H1 (cell line): ENCODE measurements at places on chromosomes 4 and X. TPM values are rescaled to one million over a fixed set of nuclear protein-coding genes. Genes with fewer than 3 reads are reported as not detected.

BEX2 gene
- total RNA-seq: 57.5 and 60.2 TPM in 2 replicates

- H3K4me3 ChIP-seq: no peak overlapping the region
- H3K27ac ChIP-seq: no peak overlapping the region
- no peaks in the 10 kb centered on the region for H3K4me1 ChIP-seq
- no peaks in the 10 kb centered on the region for H3K27me3 ChIP-seq
Observed at GRCh38 chr4:75653845-75654503, 19.2 kb downstream of the G3BP2 start.

ATP1B4 gene
- not detected in 2 replicates for total RNA-seq

DNA sequence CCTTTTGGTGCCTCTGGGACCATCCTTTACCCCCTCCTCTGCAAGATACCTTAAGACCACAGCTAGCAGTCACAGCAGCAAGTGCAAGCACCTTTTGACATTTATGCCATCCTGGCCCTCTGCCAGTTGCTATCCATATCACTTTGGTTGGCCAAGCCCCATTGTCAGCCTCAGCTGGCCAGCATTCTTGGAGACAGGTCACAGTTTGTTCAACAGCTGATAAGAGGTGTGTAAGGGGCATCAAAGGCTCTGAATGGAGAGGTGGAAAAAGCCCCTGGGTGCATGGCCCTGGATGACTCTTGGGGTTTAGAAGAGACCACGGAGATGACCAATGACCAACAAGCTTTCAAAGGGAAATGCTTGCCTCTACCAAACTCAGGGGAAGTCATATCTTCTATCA, 133.6 kb upstream of the MAMLD1 start:
- no peak for DNase-seq
- H3K36me3 ChIP-seq: no peaks in the 10 kb centered on the region
- peaks cover 9% of the 10 kb centered on the region; the same call in 1 of the 2 replicates for H3K4me1 ChIP-seq
- no peak overlapping the region for H3K27ac ChIP-seq
- H3K4me3 ChIP-seq: no peak overlapping the region
- H3K27me3 ChIP-seq: peaks cover 22% of the 10 kb centered on the region; the same call in 1 of the 2 replicates

GRCh38 chrX:115952417-115953092, 218.0 kb upstream of the AGTR2 start:
- H3K27ac ChIP-seq: no peak overlapping the region
- H3K4me1 ChIP-seq: no peaks in the 10 kb centered on the region
- no peaks in the 10 kb centered on the region for H3K36me3 ChIP-seq
- no peak for DNase-seq
- H3K4me3 ChIP-seq: no peak overlapping the region
- H3K27me3 ChIP-seq: no peaks in the 10 kb centered on the region

RS1 gene
- total RNA-seq: 0.15 TPM in 1 of 2 replicates, not detected in the other

GRCh38 chr4:15149839-15150592, 147.7 kb downstream of the CPEB2 start:
- no peak overlapping the region for H3K4me3 ChIP-seq
- H3K27ac ChIP-seq: no peak overlapping the region
- peak; percentile 62 for DNase-seq
- H3K27me3 ChIP-seq: no peaks in the 10 kb centered on the region

SLC16A2 gene
- total RNA-seq: 23.6 and 24.4 TPM in 2 replicates

GRCh38 chr4:14221176-14221575, 593.7 kb upstream of the BOD1L1 start:
- no peak overlapping the region for H3K4me3 ChIP-seq
- no peak overlapping the region for H3K27ac ChIP-seq
- no peaks in the 10 kb centered on the region for H3K27me3 ChIP-seq
- no peaks in the 10 kb centered on the region for H3K36me3 ChIP-seq
- no peaks in the 10 kb centered on the region for H3K4me1 ChIP-seq

DNA sequence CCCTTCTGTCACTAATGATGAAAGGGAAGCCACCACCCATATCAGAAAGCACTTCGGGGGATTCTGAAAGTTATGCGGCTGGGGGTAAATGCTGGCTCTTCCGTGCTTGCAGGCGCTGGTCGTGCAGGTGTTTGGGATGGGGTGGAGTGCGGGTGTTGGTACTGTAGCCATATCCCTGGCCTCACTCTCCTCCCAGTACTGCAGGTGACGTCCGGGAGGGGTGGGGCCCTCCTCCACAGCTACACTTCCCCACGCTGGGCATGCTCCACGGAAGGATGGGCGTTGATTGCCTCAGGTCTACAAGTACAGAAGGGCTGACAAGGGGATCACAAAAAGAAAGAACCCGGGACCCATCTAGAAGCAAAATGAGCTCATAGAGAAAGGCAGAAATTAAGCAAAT, 48.6 kb upstream of the CLDN24 start:
- no peaks in the 10 kb centered on the region for H3K27me3 ChIP-seq
- peaks cover 2% of the 10 kb centered on the region; the same call in 1 of the 2 replicates for H3K4me1 ChIP-seq
- DNase-seq: no peak
- H3K4me3 ChIP-seq: no peak overlapping the region
- no peak overlapping the region for H3K27ac ChIP-seq

DNA sequence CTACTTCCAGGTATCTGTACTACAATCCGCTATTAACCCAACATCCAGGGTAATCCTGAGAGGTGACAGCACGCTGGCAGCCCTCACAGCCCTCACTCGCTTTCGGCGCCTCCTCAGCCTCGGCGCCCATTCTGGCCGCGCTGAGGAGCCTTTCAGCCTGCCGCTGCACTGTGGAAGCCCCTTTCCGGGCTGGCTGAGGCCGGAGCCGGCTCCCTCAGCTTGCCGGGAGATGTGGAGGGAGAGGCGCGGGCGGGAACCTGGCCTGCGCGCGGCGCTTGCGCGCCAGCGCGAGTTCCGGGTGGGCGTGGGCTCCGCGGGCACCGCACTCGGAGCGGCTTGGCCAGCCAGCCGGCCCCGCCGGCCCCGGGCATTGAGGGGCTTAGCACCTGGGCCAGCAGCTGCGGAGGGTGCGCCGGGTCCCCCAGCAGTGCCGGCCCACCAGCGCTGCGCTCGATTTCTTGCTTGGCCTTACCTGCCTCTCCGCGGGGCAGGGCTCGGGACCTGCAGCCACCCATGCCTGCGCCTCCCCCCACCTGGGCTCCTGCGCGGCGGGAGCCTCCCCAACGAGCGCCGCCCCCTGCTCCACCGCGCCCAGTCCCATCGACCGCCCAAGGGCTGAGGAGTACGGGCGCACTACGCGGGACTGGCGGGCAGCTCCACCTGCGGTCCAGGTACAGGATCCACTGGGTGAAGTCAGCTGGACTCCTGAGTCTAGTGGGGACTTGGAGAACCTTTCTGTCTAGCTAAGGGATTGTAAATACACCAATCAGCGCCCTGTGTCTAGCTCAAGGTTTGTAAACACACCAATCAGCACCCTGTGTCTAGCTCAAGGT, 87.3 kb downstream of the PRSS12 start:
- no peaks in the 10 kb centered on the region for H3K4me1 ChIP-seq
- no peak overlapping the region for H3K27ac ChIP-seq
- no peak for DNase-seq
- H3K27me3 ChIP-seq: no peaks in the 10 kb centered on the region
- H3K4me3 ChIP-seq: peak overlapping the region; percentile 25

- H3K4me3 ChIP-seq: no peak overlapping the region
- no peak overlapping the region for H3K27ac ChIP-seq
- no peaks in the 10 kb centered on the region for H3K36me3 ChIP-seq
- no peaks in the 10 kb centered on the region; the same call in 1 of the 2 replicates for H3K4me1 ChIP-seq
- H3K27me3 ChIP-seq: no peaks in the 10 kb centered on the region; the same call in 1 of the 2 replicates
Observed at GRCh38 chrX:39782276-39782675, 315.5 kb downstream of the BCOR start.

DNA sequence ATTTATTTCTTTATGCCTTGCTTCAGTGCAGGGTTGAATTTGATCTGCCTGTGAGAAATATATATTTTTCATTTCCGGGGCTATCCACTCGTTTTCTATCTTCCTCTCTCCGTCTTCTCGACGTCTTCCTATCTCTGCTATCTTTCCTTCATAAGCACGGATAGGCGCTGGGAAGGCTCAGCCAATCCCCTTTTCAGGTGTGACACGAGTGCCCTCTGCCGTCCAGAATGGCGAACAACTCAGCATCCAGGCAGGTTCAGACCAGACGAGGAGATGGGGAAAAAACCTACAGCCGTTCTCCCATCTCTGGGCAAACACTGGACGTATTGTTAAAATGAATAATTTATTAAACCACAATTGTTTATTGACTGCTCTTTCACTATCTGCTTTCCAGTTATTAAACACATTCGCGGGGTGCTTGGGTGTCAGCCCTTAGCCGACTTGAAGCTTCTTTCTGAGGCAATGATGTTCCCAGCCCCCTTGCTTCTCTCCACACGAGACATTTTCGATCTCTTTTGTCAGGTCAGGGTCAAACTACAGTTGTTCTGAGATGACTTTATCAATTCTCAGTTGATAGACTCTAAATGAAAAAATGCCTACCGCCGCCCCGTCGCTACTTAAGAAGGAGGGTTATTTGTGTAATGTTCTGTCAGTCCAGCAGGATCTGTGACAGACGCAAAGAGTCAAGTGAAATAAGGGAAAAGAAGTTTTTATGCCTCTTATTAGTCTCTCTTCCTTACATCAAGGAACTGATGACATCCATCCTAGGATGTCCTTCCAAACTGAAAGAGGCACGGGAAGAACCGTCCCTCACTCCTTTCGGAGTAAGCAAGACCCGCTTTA, 96.3 kb upstream of the NOCT start:
- no peaks in the 10 kb centered on the region for H3K27me3 ChIP-seq
- no peaks in the 10 kb centered on the region for H3K36me3 ChIP-seq
- H3K4me1 ChIP-seq: peaks cover 3% of the 10 kb centered on the region
- DNase-seq: no peak
- no peak overlapping the region for H3K4me3 ChIP-seq

ZNF518B gene
- total RNA-seq: 6.4 and 9.0 TPM in 2 replicates

GRCh38 chr4:3787489-3788365, 21.5 kb downstream of the ADRA2C start:
- H3K36me3 ChIP-seq: no peaks in the 10 kb centered on the region
- H3K4me1 ChIP-seq: peaks cover 2% of the 10 kb centered on the region; the same call in 1 of the 2 replicates
- DNase-seq: no peak
- H3K27me3 ChIP-seq: no peaks in the 10 kb centered on the region
- H3K4me3 ChIP-seq: no peak overlapping the region

GAGE12E gene
- not detected in 2 replicates for total RNA-seq

GRCh38 chrX:107542500-107542899, 85.8 kb upstream of the PRPS1 start:
- H3K36me3 ChIP-seq: no peaks in the 10 kb centered on the region
- no peaks in the 10 kb centered on the region for H3K27me3 ChIP-seq
- H3K4me1 ChIP-seq: no peaks in the 10 kb centered on the region
- DNase-seq: no peak
- H3K4me3 ChIP-seq: no peak overlapping the region

DNA sequence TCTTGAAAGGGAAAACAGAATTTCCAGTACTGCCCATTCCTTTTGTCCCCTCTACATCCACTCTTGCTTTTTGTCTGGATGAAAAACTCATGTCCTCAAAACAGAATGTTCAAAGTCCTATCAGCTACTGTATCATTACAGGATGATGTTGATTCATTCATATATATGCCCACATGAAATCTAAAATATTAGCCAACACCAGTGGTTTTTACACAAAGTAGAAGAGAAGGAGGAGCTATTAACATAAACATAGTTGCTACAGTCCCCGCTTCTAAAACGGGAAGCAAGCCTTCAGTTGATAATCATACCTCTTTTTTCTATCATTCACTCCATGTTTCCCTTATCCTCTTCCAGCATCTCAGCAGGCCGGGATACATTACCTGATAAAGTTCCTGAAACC, 7.7 kb upstream of the THOC2 start:
- H3K27me3 ChIP-seq: no peaks in the 10 kb centered on the region
- no peak for DNase-seq
- no peak overlapping the region for H3K27ac ChIP-seq
- no peaks in the 10 kb centered on the region for H3K36me3 ChIP-seq

TMSB4X gene
- total RNA-seq: 2,063 and 2,127 TPM in 2 replicates

- no peak overlapping the region for H3K27ac ChIP-seq
- H3K27me3 ChIP-seq: no peaks in the 10 kb centered on the region
- H3K4me3 ChIP-seq: no peak overlapping the region
- H3K4me1 ChIP-seq: peaks cover 4% of the 10 kb centered on the region; the same call in 1 of the 2 replicates
Observed at GRCh38 chr4:121273191-121273590, 107.6 kb downstream of the QRFPR start.

FAM53A gene
- 2.0 and 2.8 TPM in 2 replicates for total RNA-seq

GRCh38 chrX:109372291-109372690, 109.6 kb downstream of the GUCY2F start:
- no peaks in the 10 kb centered on the region for H3K36me3 ChIP-seq
- H3K4me1 ChIP-seq: 0 out of 2 replicates have a peak, but pooled peaks cover 3% of the 10 kb centered on the region
- H3K27ac ChIP-seq: no peak overlapping the region
- no peak overlapping the region for H3K4me3 ChIP-seq
- no peak for DNase-seq
- no peaks in the 10 kb centered on the region for H3K27me3 ChIP-seq

DNA sequence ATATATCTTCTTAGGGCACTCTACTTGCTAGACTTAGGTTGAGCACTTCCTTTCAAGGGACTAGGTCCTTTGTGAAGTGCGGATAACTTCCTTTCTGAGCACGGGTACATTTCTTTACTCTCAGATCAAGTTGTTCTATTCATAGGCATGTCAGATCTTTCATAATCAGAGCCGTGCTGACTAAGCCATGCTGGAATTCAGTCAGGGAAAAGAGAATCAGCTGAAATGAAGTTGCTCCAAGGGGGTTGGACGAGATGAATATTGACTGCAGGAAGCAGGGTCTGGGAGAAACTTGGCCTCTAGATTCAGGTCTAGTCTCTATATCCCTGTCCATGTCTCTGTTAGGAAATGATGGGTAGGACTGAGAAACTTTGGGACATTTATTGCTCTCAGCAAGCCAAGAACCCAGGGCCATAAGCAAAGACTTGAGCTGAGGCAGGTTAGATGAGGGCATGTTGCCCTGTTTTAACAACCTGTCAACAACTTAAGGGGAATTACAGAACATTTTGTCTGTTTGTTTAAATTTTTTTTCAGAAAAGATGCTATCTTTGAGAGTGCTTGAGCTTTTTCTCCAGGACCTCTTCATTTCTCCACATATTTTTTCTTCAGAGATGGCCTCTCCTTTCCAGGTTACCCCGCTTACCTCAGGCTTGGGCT, 28.3 kb downstream of the AREG start:
- H3K27me3 ChIP-seq: no peaks in the 10 kb centered on the region
- no peaks in the 10 kb centered on the region for H3K4me1 ChIP-seq
- H3K27ac ChIP-seq: no peak overlapping the region
- DNase-seq: no peak
- H3K36me3 ChIP-seq: no peaks in the 10 kb centered on the region

DNA sequence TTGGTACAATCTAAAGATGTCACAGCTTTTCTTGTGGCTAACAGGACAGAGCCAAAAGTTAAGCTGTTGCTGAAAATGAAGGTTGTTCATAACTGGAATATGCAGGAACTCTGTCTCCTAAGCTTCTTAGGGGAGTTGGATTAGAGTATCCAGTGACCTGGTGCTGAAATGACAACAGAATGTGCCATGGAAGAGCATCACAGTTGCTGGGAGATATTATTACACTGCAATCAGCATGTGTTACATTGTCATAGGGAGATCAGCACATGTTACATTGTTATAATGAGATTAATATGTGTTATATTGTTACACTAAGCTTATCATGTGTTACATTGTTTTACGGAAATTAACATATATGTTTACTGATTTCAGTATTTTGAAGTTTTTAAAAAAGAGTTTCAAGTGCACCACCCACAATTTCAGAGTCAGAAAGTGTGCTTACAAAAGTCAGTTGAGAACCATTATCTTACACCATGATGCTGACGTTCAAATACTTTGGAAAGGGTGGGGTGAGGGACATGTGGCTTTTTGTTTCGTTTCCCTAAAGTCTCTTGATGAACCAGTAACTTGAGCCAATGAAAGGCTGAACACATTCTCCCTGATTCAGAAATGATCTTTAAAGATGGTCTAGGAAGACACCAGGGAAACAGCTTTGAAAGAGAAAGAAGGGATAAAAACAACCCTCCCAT, 113.4 kb downstream of the DRD5 start:
- H3K27ac ChIP-seq: no peak overlapping the region
- no peak for DNase-seq
- H3K4me3 ChIP-seq: no peak overlapping the region
- no peaks in the 10 kb centered on the region for H3K36me3 ChIP-seq
- no peaks in the 10 kb centered on the region for H3K27me3 ChIP-seq
